Hematopoietic multipotent progenitor cell treated with erythropoietin and hydrocortisone succinate and interleukin-3 and kit ligand, for 6 days (in vitro differentiated cells): ENCODE measurements at places on chromosomes 5 and 9.

GRCh38 chr5:166947045-166947444 is 1344.4 kb upstream of the WWC1 start:
- no peak for DNase-seq

DNA sequence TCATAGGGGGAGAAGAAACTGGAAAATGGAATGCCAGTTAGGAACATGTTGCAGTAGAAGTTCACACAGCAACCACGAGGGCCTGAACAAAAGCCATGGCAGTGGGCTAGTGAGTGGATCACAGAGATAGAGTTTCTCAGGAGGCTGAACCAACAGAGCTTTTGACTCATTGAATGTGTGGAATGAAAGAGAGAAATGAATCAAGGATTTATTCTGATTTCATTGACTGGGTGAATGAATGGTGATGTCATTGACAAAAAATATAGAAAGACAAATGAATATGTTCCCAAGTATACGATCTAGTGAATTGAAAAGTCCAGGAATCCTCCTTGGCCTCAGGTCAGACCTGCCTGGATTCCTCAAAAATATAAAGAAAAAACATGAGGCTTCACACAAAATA is 99.2 kb downstream of the ZNF462 start:
- no peak for DNase-seq

- no peak for DNase-seq
Observed at GRCh38 chr9:107874591-107875369, 385.2 kb upstream of the KLF4 start.

DNA sequence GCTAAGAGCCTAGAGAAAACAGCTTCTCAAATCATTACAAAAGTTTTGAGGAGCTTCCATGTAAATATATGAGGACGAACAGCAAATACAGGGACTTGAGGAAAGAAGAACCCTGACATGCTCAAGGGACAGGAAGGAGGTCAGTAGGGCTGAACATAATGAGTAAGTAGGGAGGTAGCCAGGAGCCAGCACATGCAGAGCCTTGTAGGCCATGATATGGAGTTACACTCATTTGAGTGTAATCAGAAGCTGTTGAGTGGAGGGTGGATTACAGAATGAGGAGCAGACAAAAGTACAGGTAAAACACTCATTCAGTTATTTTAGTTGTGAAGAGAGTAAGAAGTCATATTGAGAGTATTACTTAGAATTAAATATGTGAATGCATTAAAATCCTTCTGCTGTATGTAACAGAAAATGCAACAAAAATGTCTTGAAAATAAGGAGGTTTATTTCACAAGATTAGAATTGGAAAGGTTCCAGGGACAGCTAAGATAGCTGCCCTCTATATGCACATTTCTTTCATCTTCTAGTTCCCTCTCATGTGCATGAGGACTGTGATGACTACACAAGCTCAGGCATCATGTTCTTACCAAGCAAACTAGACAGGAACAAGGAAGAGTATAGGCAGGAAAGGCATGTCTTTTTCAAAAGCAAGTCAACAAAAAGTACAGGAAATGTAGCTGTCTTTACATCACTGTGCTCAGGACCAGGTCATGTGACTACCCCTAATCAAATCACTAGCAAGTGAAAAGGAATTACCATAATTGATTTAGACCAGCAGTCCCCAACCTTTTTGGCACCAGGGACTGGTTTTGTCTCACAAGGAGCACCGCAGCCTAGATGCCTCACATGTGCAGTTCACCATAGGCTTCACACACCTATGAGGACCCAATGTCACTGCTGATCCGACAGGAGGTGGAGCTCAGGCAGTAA is 87.2 kb downstream of the TMEM232 start:
- no peak for DNase-seq

- no peak for DNase-seq
Observed at GRCh38 chr5:80147119-80147815, 108.6 kb downstream of the SERINC5 start.

DNA sequence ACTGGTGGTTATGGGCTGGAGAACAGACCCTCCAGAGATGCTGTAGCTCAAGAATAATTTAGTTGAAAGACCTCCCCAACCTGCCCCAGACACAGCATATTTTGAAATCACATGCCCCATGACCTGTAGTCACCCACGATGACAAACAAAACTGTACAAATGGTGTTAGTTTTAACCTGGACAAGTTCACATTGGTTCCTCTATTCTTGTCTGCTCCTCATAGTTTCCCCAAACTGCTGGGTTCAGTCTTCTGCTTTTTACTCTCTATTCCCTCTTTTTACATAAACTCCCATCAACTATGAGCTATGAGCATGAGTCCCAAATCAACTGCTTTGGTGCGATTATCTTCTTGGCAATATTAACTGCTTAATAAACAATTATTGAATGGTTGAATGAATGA is 365.3 kb upstream of the CLINT1 start:
- DNase-seq: peak; percentile 18
